ENCODE measurements at places on chromosomes 5 and 9.

DNA sequence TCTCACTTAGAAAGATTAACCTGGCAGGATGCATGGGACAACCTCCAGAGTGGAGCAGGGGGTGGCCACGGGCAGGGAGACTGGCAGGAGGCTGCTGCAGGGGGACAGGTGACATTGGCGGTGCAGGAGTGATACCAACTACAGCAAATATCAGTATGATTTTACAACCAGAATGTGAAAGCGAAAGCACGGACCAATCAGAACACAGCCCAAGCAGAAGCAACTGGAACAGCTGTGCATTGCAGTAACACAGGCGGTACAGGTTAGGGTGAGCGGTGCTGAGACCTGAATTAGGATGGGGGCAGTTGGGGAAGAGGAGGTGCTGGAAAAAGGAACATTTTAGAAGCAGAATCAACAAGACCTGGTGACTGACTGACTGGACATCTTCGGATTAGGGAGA, 29.3 kb downstream of the POLR1E start:
- no peak for DNase-seq

DNA sequence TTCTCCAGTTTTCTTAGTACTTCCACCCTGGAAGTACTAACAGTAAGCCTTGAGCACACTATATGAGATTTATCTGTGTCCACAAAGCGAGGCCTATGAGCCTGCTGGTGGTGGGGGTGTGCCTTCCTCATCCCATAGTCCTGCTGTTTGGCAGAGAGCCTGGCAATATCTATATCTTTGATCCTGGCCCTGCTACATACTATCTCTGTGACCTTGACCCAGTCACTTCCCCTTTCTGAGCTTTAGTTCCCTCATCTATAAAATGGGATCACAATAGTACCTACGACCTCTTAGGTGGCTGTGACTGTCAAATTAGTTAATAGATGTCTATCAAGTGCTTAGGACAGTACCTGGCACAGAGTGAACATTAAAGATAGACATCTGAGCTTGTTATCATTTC, 114.6 kb upstream of the SAP30L start:
- DNase-seq = no peak

DNA sequence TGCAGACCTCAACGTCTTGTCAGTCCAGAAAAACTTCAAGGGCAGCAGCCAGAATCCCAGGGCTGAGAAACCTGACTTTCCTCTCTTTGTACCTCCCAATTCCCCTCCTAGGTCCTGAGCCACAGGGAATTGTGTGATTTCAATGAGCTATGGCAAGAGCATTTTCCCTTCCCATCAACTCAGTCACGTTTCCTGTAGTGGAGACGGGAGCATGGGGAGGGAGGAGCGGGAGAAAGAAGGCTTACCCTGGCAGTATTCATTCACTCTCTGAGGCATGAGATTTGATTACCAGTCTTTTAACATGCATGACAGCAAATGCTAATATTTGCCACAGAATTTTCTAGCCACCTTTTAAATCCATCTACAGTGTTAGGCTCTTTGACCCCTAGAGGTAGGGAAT, 109.4 kb upstream of the TBCA start:
- no peak for DNase-seq

DNA sequence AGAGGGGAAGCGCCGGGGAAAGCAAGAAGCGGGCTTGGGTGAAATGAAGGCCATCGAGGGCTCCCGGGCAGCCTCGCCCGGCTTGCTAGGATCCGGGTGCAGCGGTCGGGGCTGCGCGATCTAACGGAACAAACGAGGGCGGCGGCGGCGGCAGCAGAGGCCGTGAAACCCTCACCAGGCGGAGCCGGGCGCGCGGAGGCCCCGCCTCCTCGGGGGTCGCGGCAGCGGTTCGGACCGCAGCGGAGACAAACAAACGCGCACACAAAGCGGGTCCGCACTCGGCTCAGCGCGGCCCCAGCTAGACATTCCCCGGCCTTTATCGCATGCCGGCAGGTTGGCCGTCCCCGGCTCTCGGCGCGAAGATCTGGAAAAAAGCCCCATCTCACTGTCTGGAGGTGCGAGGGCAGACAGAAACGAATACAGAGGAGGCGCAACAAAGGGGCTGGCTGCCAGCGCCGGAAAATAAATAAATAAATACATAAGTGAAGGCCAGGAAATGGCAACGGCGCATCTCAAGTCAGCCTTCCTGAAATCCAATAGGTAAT, 10.5 kb upstream of the TRIM36 start:
- peak; percentile 19 for DNase-seq

Measured in fibroblast of lung (primary cell).